ENCODE measurements at places on chromosomes 1 and 21.
A peak's percentile ranks its signal among the peaks of the same experiment; 100 is the strongest.

GRCh38 chr1:32701951-32702598, 495 bp downstream of the SYNC start:
- DNase-seq = no peak

GRCh38 chr1:4637616-4638344, 16.6 kb upstream of the AJAP1 start:
- DNase-seq = no peak

DNA sequence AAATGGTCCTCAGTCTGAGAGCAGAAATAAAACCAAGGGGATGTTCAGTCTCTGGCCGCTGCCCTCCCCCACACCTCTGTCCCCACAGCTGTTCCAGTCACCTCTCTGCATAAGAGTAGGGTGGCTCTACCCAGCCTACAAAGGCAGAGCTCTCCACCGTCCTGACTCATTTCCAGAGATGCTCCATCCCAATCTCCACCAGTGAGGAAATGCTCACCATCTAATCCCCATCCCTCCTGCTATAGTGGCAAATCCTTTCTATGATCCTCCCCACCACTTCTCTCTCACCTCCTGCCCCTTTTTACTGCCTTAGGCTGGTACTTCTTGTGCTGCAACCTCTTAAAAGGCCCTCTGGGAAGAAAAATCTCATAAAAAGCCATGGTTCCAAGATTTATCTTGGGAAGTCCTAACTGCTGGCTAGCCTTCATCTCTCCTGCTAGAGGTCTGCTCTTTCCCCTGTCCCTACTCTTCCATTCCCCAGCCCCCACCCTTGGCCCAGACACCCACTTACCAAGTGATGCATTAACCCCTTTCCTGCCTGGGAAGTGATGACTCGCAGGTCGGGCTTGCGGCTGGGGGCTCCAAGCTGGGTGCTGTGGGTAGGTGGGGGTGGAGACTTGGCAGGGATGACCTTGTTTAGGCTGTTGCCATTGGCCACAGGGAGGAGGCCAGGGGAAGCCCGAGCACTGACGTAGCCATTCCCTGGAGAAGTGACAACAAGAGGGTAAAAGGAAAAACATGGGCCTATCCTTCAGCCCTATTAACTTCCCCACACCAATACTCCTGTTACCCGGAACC, 23.9 kb downstream of the MEF2D start:
- DNase-seq = peak; percentile 42

DNA sequence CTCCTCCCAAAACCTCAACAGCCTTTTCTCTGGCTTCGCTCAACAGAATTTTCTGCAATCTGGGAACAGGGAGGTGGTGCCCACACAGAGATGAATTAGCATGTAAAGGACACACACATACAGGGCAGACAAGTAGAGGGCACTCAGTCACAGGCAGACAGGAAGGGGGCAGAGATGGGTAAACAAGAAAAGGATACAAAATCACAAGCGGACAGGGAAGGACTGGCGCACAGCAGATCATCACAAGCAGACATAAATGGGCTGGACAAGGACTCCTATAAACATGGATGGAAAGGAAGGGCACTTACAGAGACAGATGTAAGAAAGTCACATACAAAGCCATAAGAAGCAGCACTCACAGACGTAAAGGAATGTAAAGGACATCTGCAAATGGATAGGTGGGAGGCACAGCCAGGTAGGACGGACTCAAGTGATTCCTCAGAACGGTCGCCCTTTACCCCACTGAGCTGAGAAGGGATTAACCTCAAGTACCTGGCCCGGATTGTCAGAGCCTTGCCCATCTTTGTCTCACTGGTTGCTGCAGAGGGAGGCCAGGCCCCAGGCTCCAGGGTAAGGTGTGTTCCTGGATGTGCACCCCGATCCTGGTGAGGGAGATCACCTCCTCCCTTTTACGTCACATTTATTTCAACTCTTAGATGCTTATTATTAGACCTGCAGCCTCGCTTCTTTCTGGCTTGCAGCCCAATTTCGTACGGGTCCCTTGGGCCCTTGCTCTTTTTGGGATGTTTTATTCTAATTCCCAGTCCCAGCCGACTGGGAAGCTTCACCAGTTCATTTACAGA, 836 bp upstream of the PRCC start:
- no peak for DNase-seq

- DNase-seq = no peak
Measured at GRCh38 chr1:10051656-10052055, 18.9 kb downstream of the UBE4B start.

GRCh38 chr1:155051342-155051776, 243 bp downstream of the ADAM15 start:
- DNase-seq = no peak

DNA sequence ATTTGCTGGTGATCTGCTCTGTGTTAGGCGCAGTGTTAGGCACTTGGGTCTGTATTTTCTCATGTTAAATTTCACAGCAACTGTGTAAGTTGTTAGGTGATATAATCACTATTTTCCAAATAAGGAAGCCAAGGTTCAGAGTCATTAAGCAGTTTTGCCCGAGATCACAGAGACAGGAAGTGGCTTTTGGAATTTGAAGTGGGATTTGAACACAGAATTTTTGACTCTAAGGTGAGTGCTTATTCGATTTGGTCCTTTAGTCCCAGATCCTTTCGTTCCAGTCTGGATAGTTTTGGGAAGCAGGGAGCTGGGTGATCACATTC, 114.9 kb downstream of the NMNAT2 start:
- no peak for DNase-seq

DNA sequence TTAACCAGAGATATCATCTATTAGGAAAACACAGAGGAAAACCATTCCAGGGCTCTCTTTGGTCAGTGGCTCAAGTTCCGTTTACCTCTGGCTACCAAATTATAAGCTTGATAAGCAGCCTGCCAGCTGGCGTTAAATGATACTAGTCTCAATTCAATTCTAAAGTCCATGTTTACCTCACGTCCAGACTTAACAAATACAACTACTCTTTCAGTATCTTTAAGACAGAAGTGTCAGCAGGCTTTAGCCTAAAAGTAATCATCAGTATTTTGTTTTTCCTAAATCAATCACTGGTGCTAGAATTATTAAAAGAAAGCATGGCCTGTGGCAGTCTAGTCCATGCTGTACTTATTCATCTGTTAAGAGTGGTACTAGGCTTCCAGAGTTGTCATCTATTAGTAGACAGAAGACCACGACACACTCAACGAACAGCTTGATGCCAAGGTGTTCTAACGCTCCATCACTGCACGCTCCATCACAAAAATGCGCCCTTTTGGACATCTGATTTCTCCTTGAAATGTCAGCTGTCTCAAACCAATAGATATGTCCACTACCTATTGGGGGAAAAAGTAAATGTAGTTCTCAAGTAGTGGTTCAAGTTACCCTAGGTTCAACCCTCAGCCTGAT, 1.5 kb downstream of the IVNS1ABP start:
- no peak for DNase-seq

DNA sequence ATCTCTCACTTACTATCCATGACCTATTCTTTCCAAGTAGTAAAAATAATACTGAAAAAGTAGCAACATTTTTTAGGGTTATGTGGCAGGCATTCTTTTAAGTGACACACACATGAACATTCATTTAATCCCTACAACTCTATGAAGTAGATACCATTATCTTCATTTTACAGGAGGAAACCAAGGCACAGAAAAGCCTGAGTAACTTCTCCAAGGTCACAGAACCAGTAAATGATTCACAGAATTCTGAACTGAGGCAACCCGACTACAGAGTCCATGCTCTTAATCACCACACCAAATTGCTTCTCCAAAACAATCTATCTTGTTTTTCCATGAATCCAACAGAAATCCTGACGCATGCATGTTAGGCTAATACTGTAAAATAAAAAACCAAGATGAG, 17.5 kb downstream of the FUBP1 start:
- no peak for DNase-seq

DNA sequence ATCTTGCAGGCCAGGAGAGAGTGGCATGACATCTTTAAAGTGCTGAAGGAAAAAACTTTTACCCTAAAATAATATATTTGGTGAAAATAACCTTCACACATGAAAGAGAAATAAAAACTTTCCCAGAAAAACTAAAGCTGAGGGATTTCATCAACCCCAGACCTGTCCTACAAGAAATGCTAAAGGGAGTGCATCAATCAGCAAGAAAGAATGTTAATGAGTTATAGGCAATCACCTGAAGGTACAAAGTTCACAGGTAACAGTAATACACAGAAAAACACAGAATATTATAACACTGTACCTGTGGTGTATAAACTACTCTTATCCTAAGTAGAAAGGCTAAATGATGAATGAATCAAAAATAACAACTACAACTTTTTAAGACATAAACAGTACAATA, 249.2 kb upstream of the PKN2 start:
- DNase-seq = no peak

- DNase-seq = no peak
Measured at GRCh38 chr1:10639011-10639774, 157.3 kb downstream of the CASZ1 start.

- DNase-seq = no peak
Measured at GRCh38 chr1:229159668-229160544, 111.0 kb upstream of the RAB4A start.

DNA sequence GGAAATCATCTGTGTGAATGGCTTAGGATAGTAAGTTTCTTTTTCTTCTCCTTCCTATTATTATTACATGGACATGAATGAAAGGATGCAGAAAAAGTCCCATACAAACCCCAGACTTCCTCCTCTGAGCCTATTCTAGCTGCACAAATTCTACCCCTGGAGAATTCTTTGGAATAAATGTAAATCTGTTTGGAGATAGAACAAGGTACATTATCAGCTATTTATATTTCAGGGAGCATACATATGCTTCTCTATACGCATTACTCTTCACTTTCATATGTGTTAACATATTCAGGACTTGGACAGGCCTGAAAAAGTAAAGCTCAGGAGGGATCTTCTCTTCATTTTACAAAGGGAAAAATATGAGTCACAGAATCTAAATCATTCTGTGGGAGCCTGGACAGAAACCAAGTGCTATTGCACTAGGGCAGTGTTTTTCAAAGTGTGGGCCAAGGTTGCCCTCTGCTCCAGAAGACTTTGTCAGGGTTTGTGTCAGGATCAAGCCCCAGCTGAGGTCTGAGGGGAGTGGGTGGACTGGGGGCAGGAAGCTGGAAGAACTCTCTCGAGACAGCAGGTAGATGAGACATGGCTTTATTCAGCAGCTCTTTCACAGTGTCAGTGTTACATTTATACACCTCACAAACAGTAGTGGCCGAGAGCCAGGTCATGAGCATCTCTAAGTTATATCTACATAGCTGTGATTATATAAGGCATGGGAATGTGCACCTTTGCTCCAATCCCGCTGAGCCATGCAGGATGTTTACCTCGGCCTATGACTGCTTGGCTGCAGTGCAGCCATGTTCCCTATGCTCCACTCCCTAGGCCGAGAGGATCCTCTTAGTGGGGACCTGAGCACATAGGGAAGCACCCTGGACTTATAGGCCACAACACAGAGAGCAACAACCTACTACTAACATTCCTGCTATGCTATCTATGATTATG, 114.3 kb downstream of the GDAP2 start:
- DNase-seq = no peak

DNA sequence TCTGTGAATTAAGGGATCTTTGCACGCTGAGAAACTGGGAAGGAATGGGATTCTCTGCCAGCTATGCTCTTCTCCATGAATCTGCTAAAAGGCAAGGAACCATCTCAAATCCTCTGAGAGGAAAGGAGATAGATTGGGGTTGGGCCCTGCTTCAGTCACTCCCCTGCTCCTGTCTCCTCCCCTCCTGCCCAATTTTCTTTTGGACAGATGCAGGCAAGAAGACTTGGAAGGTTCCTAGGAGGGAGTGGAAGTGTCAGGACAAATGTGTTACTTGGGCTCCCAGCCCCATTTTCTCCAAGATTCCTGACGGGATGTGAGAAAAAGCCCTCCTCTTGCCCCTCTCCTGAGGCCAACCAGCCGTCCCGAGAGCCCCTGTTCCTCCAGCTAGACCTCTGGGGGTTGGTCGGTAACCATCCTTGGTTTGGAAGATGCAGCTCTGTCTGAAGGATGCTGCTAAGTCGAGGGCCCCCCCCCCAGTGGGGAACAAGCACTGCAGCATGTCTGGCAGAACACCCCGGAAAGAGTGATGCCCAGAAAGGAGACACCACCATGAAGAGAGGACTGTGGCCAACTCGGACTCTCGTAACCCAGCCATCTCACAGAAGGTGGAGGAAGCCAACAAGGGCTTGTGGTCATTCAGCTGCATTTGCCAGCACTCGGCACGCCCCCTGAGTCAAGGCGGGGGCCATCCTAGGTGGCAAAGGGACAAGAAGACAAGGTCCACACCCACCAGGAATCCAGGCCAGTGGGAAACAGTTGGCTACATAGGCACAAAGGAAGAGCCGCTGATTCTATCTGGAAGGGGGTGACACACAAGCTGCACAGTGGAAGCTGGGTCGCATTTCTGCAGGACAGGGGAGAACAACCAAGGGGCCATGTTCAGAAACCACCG, 43.7 kb downstream of the CDK18 start:
- DNase-seq = no peak

GRCh38 chr1:204441558-204441957, 29.9 kb upstream of the PPP1R15B start:
- DNase-seq = no peak
